ENCODE measurements at places on chromosomes 2 and 18. TPM values are rescaled to one million over a fixed set of nuclear protein-coding genes. Genes with fewer than 3 reads are reported as not detected.

The RBM44 gene
- 0.33 TPM for total RNA-seq

The MAP4K4 gene
- total RNA-seq: 75.2 TPM

The GPD2 gene
- 40.6 TPM for total RNA-seq

The ERBB4 gene
- total RNA-seq: not detected

The DES gene
- total RNA-seq: 0.08 TPM

The POU3F3 gene
- total RNA-seq: not detected

The ITPRIPL1 gene
- total RNA-seq: not detected

The PXDN gene
- total RNA-seq: 13.8 TPM

The LOXL3 gene
- total RNA-seq: 0.40 TPM

The ALPI gene
- total RNA-seq: not detected

The TDRD15 gene
- not detected for total RNA-seq

The RASGRP3 gene
- 1.6 TPM for total RNA-seq

The SLC9A4 gene
- total RNA-seq: not detected

The PELI1 gene
- 1.6 TPM for total RNA-seq

The IL18RAP gene
- not detected for total RNA-seq

Measured in A549 treated with DMSO at 1 μM for 4 hours (cell line).